ENCODE measurements at places on chromosomes 4 and X. TPM values are rescaled to one million over a fixed set of nuclear protein-coding genes. Genes with fewer than 3 reads are reported as not detected.

GRCh38 chrX:118948270-118948669 is 26.1 kb upstream of the LONRF3 start:
- no peaks in the 10 kb centered on the region for H3K36me3 ChIP-seq
- no peak for DNase-seq
- no peak overlapping the region for H3K4me3 ChIP-seq
- no peaks in the 10 kb centered on the region for H3K4me1 ChIP-seq
- no peak overlapping the region for H3K27ac ChIP-seq
- H3K27me3 ChIP-seq, result no peaks in the 10 kb centered on the region

DNA sequence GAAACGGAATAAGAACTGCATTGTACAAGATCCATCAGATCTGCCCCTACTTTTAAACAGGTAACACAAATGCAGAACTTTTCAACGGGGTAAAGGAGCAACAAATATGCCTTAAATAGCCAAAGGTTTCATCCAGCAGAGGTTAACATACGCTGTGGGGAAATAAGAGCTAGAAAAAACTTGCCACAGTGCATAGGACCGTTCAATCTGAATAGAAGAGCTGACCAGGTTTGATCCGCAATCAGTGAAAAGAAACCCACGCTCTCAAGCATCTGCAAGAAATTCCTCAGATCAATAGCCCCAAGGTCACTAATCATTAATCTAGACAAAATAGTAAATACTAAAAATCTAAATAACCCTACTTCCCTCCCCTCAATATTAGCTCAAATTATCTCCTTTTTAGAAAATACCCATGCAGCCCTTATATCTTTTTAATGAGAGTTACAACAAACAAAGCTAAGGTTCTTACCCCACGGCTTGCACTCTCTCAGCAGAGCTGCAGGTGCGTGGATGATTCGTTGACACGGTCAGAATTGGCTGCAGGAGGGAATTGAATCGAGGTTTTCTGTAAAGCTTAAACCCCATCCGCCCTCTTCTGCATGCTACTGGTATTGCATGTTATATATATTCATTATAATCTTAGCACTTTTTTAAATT is at the start of gene TLR10:
TLR10 (minus strand) TSS at position 539 of the 657 bp plus-strand sequence. CDS start 7,400 bp downstream, outside the sequence.
- H3K4me3 ChIP-seq, result no peak within 1 kb of the TSS
- no peak within 1 kb of the TSS for H3K27ac ChIP-seq
- no peaks in the 10 kb centered on the region for H3K36me3 ChIP-seq
- H3K27me3 ChIP-seq, result no peaks in the 10 kb centered on the region
- DNase-seq, result no peak
- H3K4me1 ChIP-seq, result no peaks in the 10 kb centered on the region

DNA sequence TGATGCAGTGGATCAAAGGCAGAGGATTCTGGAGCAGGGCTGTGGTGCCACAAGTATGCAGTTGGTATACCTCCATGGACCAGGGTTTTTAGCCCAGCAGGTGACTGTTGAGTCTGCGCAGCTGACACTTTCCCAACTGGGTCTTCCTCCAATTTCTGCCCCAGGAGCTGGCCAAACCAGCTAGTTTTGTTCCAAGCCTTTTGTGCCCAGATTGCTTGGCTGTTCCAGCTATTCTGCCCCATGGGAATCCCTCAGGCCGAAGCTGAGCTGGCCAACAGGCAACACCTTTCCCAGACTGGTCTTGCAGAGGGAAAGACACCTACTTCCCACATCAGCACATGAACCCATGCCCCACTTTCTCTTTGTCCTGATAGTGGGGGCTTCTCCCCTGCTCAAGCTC is 22.8 kb upstream of the ANKRD17 start:
- DNase-seq, result no peak
- H3K27me3 ChIP-seq, result no peaks in the 10 kb centered on the region
- H3K4me1 ChIP-seq, result peaks cover 12% of the 10 kb centered on the region
- no peak overlapping the region for H3K4me3 ChIP-seq

The PCYT1B gene
- total RNA-seq, result under 0.01 TPM

The DCAF8L2 gene
- total RNA-seq, result not detected

The TMEM255A gene
- 1.1 TPM for total RNA-seq

GRCh38 chr4:189822326-189822725 is 118.3 kb upstream of the FRG1 start:
- H3K4me3 ChIP-seq, result no peak overlapping the region
- no peaks in the 10 kb centered on the region for H3K36me3 ChIP-seq
- H3K4me1 ChIP-seq, result no peaks in the 10 kb centered on the region
- H3K27me3 ChIP-seq, result no peaks in the 10 kb centered on the region
- H3K27ac ChIP-seq, result no peak overlapping the region

GRCh38 chr4:137425281-137425680 is 107.0 kb downstream of the PCDH18 start:
- H3K27ac ChIP-seq, result no peak overlapping the region
- DNase-seq, result no peak
- H3K36me3 ChIP-seq, result no peaks in the 10 kb centered on the region
- H3K27me3 ChIP-seq, result no peaks in the 10 kb centered on the region

The CYSLTR1 gene
- 7.2 TPM for total RNA-seq

The SLITRK4 gene
- total RNA-seq, result 4.9 TPM

DNA sequence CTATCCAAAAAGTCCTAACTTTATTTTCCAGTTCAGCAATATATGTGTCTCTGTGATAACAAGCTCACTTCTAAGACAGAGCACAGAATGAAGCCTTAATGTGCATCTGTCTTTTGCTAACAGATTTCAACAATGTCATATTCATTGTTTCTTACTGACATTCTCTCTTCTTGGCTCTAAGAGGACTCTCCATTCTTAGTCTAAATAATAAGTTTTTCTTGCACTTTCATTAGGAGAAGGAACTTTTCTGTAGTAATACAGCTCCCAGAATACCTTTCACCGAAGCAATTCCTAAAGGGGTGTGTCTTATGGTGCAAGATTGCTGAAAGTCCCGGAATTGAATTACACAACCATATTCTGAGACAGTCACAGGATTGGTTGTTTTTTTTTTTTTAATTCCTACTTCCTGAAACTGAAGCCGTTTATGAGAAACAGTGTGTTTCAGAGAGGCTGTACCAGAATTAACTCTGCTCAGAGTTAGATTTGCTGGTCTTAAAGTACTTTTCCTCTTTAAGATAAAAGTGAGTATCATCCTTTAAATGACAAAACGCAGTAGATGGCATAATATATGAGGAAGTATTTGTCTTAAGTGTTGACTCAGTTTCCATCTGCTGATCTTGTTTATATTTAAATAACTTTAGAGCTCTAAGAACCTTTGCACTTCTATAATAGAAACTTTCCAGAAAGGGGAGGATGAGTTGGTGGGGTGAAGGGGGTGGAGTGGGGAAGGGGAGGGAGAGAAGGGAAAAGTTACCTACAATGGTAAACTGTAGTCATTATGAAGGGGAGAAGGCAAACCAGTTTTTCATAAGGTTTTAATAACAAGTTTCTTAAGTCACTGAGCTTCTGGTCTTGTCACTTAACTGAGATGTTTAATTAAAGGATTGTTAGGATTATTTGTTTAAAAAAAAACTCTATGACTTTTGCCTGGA is at the start of gene ALPK1:
ALPK1 (plus strand) TSS at position 421 of the 932 bp plus-strand sequence.
- H3K4me1 ChIP-seq, result peaks cover 21% of the 10 kb centered on the region
- no peak for DNase-seq
- H3K36me3 ChIP-seq, result peaks cover 4% of the 10 kb centered on the region
- no peaks in the 10 kb centered on the region for H3K27me3 ChIP-seq
- H3K4me3 ChIP-seq, result peak within 1 kb of the TSS; percentile 73

The COL25A1 gene
- total RNA-seq, result 0.81 TPM

The SMIM10L2A gene
- total RNA-seq, result 0.14 TPM

- DNase-seq, result no peak
- H3K4me3 ChIP-seq, result no peak overlapping the region
- no peaks in the 10 kb centered on the region for H3K4me1 ChIP-seq
- no peaks in the 10 kb centered on the region for H3K36me3 ChIP-seq
These were observed 112.9 kb downstream of the AMMECR1 start for GRCh38 chrX:110204986-110205385.

The RBM46 gene
- total RNA-seq, result not detected

GRCh38 chr4:98363431-98363830 is 102.2 kb downstream of the RAP1GDS1 start:
- no peak overlapping the region for H3K4me3 ChIP-seq
- no peak for DNase-seq
- no peaks in the 10 kb centered on the region for H3K4me1 ChIP-seq
- peaks cover 14% of the 10 kb centered on the region for H3K36me3 ChIP-seq
- no peaks in the 10 kb centered on the region for H3K27me3 ChIP-seq

GRCh38 chr4:8287343-8288280 is 18.1 kb downstream of the HTRA3 start:
- no peaks in the 10 kb centered on the region for H3K36me3 ChIP-seq
- no peak overlapping the region for H3K27ac ChIP-seq
- no peaks in the 10 kb centered on the region for H3K27me3 ChIP-seq
- no peak overlapping the region for H3K4me3 ChIP-seq

GRCh38 chr4:140049849-140050637 is 103.9 kb downstream of the MAML3 start:
- DNase-seq, result no peak
- no peaks in the 10 kb centered on the region for H3K36me3 ChIP-seq
- peaks cover 4% of the 10 kb centered on the region for H3K4me1 ChIP-seq
- H3K27me3 ChIP-seq, result no peaks in the 10 kb centered on the region

DNA sequence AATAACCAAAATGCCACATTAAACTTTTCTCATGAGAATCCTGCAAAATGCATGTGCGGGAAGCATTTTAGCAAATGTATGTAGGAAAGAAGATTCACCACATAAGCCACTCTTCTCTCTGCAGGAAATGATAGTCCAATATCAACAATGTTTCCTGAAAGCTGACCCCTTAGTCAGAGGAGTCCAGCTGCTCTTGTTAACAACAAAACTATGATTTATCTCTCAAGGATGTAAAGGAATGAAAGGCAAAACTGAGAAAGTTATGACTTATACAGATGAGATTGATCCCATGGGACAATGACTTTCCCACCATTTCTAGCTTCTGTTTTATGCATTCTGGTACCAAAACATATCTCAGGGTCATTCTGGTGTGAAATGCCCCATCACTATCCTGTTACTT is 125.0 kb upstream of the EDNRA start:
- H3K36me3 ChIP-seq, result no peaks in the 10 kb centered on the region
- peaks cover 3% of the 10 kb centered on the region for H3K4me1 ChIP-seq
- no peak overlapping the region for H3K27ac ChIP-seq
- no peak for DNase-seq
- no peak overlapping the region for H3K4me3 ChIP-seq

DNA sequence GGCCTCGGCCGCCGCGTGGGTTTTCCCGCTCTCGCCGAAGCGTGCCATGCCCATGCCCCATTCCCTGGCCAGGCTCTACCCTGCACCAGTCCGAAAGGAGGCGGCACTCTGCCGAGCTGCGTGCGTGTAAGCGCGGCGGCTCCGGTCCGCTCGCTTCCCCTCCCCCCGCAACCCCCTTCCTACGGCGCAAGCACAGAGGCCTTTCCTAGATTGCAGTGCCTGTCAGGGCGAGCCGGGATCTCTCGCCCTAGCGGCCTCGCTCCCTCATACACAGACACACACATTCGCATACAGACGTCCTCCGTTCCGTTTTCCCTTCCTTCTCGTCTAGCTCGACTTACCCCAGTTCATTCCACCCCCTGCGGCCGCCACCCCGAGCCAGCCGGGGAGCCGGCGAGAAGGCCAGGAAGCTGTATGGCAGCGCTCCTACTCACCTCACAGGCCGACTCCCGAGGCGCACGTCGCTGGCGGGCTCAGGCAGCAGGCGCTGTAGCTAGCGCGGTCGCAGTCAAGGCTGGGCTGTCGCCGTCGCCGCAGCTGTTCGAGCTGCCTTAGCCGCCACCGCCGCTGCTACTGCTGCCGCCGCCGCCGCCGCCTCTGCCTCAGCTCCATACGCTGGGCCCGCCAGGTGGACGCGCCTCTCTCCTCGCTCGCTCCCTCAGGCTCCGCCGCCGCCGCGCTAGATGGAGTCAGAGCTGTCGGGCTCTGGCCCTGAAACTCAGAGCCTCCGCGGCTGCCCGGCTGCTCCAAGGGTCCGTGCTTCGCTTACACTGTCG is 615 bp downstream of the NEXMIF start:
- peak overlapping the region; percentile 75 for H3K4me3 ChIP-seq
- no peaks in the 10 kb centered on the region for H3K27me3 ChIP-seq
- DNase-seq, result no peak
- H3K4me1 ChIP-seq, result no peaks in the 10 kb centered on the region

DNA sequence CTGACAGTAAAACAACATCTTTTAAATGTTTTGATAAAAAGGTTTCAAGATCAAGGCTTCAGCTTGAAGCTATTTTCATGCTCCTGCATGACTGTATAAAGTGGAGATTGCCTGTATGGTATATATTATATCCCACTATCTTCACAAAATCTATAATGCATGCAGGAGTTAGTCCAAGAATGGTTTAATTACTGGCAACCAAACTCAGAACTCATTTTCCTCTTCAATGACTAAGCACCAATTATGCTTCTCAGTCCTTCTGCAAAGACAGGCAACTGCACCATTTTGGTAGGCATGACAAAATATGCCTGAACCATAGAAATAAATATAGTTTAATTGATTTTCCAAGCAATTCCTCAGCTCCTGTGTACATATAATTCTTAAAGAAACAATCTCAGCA is 54.5 kb downstream of the NPY5R start:
- no peak overlapping the region for H3K27ac ChIP-seq
- H3K4me1 ChIP-seq, result no peaks in the 10 kb centered on the region
- no peak for DNase-seq
- no peaks in the 10 kb centered on the region for H3K27me3 ChIP-seq

DNA sequence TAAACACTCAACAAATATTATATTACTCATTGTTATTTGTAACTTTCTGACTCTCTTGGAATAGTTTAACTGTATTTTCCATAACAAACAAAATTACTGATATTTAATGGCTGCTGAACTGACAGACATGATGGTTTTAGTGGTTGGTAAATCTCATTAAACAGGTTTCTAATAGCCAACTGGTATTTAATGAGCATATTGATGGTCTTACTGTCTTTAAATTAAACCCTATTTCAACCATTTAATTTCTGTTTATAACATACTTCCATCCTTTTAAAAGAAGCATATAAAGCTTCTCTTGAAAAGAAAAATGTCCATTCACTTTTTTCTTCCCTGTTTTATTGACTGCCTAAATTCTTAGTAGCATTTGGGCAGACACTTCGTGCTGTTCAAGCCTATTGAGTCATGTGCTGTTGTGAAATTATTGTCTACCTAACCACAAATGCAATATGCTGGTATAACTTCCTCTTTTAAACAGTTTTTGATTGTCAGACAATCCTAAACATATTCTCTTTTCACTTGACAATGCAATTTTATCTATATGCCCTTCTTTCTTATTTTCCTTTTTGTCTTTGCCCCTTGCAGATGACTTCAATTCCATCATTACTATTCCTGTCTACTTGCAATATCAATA is 163.9 kb upstream of the SLC7A11 start:
- H3K36me3 ChIP-seq, result no peaks in the 10 kb centered on the region
- no peaks in the 10 kb centered on the region for H3K27me3 ChIP-seq
- no peak overlapping the region for H3K27ac ChIP-seq
- no peak overlapping the region for H3K4me3 ChIP-seq
- no peak for DNase-seq

GRCh38 chr4:153257151-153257620 is 52.9 kb downstream of the TRIM2 start:
- H3K4me3 ChIP-seq, result peak overlapping the region; percentile 45
- H3K4me1 ChIP-seq, result no peaks in the 10 kb centered on the region
- H3K27me3 ChIP-seq, result no peaks in the 10 kb centered on the region
- DNase-seq, result no peak

- DNase-seq, result no peak
- H3K27ac ChIP-seq, result no peak overlapping the region
- no peak overlapping the region for H3K4me3 ChIP-seq
- no peaks in the 10 kb centered on the region for H3K36me3 ChIP-seq
- H3K4me1 ChIP-seq, result no peaks in the 10 kb centered on the region
These were observed 78.9 kb downstream of the NAF1 start for GRCh38 chr4:163087805-163088204.

All from thoracic aorta (tissue), 2 donors.